NCI-H1417 (cell line): ENCODE measurements at places on chromosomes 2 and 18.

DNA sequence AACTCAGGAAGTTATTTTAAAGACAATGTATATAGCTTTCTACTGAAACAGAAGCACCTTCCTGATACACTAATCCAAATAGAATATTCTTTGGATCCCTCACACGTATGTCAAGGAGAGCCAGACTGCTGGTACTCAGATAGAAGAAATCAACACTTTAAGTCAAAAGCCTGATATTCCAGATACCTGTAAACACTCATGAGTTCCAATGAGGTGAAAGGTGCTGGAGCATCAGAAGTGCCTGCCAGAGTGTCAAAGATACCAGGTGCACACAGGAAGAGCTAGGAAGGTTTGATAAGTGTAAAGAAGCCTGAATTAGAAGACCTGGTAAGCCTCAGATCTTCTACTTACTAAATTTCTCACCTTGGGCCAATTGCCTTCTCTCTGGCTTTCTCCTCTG is 226.3 kb upstream of the SP5 start:
- DNase-seq: no peak

- DNase-seq: no peak
Observed at GRCh38 chr2:232632904-232633412, 446 bp upstream of the EFHD1 start.

- peak; percentile 57 for DNase-seq
Observed at GRCh38 chr2:95314964-95315611, 17.9 kb downstream of the KCNIP3 start.

- DNase-seq: no peak
Observed at GRCh38 chr18:3675446-3675845, 225.5 kb downstream of the TGIF1 start.

DNA sequence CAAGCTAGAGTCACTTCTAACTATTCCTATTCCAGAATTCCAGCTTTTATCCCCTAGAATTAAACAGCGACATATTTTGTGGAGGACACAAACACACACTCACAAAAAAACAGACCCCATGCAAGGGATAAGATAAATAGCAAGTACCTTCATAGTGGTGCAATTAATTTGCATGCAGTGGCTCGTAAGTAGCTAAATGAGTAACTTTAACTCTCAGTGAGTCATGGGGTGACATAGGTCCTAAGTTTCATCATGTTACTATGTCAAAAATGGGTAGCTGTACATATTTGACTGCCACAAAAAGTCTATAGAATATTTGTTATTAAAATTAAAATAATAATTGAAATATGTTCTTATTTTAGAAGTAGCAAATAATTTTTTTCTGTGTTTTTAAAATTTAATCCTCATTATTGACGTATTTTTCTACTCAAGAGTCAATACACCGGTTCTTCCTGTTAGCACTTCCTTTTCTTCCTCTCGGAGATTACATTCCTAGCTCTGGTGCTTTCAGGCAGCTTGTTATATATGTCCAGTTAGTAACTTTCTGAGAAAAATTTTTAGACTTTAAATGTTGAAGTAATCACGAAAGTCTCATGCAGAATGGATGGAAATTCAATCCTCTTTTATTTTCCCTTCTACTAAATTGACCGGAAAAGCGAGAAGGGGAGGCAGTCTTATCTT is 247.0 kb downstream of the KCNH7 start:
- DNase-seq: no peak

DNA sequence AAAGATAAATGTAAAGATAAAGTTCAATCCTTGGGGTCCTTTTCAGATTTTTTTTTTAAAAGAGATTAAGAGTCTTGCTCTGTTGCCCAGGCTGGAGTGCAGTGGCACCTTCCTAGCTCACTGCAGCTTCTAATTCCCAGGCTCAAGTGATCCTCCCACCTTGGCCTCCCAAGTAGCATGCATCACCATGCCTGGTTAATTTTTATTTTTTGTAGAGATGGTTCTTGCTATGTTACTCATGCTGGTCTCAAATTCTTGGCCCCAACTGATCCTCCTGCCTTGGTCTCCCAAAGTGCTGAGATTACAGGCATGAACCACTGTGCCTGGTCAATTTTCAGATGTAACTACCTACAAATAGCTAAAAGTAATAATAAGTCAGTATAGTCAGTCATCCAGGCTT is 21.1 kb downstream of the NFE2L2 start:
- no peak for DNase-seq

DNA sequence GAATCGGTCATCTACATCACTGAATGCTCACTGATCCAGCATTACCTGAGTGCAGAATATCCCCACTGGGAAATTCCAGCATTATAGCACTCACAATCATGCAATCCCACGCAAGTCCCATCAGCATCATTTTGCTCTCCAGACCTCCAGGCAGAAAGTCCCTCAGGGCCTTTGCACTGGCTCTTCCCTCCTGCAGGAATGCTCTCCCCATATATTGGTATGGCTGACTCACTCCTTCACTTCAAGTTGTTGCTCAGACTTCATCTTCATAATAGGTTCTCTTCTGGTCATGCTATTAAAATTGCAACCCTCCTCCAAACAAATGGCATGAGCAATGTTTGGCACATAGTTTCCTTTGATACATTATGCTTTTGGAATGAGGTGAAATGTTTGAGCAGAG is 64.7 kb upstream of the CELF4 start:
- DNase-seq: no peak

DNA sequence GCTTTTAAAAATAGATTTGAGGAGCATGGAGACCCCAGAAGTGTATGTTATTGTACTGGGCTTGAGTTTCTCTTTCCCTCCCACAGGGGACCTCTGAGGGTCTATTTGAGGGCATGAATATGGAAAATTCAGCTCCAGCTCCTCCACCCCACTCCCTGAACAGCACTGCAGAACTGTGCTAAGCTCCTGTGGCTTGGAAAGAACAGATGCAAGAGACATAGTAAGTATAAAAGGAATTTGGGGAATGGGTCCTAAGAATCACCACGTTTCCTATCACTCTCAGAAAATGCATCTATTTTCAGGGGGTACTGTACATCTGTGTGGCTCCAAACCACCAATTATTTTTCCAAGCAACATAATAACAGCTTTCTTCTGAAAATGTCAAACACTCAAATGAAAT is 416.1 kb downstream of the ZNF521 start:
- DNase-seq: no peak

GRCh38 chr2:140359056-140359771 is 1579.0 kb upstream of the NXPH2 start:
- DNase-seq: no peak

DNA sequence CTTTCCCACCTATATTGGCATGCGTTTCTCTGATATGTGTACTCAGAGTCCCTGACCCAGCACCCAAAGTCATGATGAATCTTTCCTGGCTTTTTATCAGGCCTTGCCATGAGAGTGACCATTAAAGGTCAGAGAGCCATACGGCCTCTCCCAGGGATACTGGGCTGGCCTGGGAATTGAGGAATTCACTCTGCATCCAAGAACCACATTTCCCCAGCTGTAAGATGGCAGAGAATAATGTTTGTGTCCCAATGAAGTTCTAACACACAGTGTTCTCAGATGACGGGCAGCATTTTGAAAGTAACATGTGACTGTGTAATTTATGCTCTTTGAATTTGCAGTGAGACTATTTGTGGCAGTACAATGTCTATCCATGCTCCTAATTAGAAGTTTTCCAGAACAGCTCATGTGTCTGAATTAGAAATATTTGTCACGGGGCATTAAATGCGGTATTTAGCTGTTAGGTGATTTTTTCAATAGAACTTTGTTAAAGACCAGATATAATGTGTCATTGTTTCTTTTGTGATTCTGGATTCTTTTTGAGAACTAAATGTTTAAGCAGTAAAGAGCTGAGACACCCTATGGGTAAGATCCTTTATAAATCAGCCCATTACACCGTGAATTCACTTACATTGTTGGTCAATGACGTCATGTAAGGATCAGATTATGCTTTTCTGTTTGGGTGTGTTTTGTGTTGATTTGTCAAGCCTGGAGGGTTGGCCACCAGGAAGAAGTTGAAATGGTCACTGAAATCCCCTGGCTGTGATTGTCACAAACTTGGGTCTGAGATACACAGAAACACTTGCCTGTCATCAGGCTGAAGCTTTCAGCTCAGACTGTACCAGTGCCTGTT is 7.3 kb upstream of the SLC3A1 start:
- DNase-seq: no peak

DNA sequence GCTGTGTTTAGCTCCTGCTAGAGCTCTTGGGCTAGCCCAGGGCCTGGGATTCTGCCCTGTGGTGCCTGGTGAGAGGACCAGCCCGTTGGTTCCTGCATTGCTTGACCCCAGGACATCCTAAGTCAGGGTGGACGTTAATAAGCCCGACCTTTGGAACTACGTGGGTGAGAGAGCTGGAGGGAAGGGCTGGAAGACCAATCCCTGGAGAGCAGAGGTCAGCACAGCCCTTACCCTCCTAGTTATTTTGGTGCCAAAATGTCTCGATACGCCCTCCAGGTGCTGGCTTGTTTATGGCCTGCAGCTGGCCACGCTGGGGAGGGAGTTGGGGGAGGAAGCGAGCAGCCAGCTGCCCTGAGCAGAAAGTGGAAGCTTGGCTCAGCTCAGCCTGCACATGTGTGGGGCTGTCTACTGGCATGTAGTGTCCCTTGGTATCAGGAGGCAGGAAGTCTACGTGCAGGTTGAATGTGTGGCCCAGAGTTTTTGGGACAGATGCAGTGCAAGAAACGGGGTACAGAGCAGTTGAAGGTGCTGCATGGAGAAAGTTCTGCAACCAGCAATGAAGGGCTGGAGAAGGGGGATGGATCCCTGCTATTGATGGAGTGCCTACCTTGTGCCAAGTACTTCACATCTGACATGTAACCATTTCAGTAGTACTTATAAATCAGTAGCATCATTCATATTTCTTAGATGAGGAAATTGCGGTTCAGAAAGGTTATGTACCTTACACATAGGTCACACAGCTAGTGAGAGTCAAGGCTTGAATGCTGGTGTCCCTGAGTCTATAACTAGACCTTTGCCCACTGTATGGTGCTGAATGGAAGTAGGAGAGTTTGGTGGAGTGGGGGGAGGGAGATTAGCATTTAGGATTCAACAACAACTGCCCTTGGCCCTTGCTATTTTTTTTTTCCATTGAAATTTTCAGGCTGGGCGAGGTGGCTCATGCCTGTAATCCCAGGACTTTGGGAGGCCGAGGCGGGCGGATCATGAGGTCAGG is 5.0 kb upstream of the DGKD start:
- no peak for DNase-seq

- DNase-seq: no peak
Observed at GRCh38 chr2:240567137-240567871, 980 bp upstream of the RNPEPL1 start.

DNA sequence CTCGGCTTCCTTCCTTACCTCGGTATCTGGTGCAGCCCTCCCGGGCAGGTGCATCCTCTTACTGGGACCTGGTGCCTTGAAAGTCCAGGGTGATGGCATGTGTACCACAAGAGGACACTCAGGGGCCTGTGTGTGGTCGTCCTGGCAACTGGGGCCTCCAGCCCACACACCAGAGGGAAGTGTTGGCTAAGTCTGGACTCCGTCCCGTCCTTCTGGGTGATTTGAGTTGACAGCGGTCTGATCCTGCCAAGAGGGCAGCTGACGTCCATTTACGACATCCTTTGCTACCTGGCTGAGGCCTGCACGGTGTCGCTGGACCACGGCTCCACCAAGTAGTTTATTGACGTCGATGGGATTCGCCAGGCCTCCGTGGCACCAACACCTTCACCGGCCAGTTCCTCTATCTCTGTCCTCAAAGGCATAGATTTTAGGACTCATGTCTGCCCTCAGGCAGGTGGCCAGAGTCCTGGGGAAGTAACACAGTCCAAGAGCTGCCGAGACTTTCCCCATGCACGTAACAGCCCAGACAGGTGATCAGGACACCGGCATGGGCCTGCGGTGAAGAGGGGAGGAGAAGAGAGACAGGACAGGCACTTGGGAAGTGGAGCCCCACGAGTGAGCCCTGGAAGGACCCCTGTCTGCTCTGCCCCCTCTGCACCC is 186.0 kb upstream of the HDAC4 start:
- DNase-seq: no peak

GRCh38 chr2:195863564-195863963 is 205.1 kb downstream of the DNAH7 start:
- DNase-seq: no peak

DNA sequence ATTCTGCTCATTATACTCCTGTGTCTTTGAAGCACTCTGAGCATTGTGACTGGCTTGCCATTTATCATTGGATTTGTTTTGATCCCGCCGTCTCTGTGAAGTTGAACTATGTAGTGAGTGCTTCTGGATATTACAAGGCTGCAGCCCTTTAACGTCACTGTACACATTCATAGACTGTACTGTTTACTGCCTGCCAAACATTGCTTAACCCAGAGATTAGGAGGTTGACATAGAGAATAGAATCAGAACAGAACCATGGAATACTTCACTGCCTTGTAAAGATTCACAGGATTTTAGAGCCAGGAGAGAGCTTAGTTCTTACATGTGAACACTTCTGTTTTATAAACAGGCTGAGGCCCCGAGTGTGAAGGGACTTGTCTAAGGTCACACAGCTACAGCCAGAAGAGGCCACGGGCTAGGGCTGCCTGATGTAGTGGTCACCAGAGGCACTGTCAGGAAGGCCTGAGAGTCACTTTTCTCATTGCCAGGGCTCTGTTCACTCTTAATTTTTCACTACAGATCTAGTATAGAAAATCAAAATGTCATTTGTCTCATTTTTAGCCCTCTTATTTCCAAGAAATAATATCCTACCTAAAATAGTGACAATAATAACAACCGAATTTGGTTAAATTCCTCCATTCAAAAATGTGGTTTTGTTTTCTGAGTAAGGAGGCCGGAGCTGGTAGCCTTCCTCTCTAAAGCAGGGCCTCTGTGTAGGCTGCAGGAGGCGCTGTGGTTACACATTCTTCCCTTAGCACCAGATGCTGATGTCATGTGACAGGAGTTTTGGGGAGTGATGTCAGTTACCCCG is 87.9 kb downstream of the UGGT1 start:
- no peak for DNase-seq

DNA sequence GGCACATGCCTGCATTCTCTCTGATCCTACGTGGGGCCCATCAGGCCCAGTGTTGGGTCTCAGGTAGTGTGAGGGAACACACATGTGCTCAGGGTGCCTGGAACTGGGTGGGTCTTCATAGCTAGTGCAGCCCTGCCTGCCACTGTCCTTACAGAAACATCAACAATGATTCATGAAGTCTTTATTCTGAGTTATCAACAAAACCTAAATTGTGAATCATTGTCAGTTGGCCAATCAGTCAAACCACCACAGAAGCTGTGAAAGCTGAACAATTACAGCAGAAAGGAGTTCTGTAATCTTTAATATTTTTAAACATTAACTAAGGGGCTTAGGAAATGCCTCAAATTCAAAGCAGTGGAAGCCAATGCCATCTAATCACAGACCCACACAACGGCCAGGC is 82.8 kb upstream of the ZNF521 start:
- DNase-seq: no peak
